Posterior cingulate gyrus (tissue), 11 donors: ENCODE measurements at places on chromosomes 6 and 20.
A peak's percentile ranks its signal among the peaks of the same experiment; 100 is the strongest.

DNA sequence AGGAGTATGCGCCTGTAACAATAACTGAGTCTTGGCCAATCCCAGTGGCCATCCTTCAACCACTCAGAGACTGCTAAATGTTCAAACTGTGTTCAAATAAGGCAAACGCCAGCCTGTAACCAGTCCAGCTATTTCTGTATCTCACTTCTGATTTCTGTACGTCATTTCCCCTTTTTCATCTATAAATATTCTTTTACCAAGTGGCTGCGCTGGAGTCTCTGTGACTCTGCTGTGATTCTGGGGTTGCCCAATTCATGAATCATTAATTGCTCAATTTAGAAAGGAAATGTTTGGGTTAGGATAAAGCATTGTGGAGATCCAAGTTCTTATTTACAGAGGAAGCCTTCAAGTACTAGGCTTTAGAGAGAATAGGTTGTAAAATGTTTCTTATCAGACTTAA lies 89.8 kb upstream of the UST start:
- DNase-seq: no peak

- DNase-seq: no peak
These were observed 698.8 kb downstream of the DOK5 start for GRCh38 chr20:55174172-55174571.

DNA sequence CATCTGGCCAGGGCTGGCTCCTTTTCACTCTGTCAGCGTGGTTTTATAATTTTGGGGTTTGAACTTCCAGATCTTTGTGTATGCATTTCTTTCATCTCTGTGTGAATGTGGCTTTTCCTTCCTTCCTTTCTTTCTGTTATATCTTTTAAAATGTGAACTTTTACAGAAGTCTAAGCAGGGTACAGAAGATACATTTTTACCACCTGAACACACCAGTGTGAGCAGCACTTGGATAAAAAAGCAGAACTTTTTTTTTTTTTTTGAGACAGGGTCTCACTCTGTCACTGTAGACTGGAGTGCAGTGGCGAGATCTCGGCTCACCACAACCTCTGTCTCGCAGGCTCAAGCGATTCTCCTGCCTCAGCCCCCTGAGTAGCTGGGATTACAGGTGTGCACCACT lies 20.5 kb downstream of the CEBPB start:
- no peak for DNase-seq

- no peak for DNase-seq
These were observed 3.5 kb upstream of the ACAT2 start for GRCh38 chr6:159758031-159759001.

DNA sequence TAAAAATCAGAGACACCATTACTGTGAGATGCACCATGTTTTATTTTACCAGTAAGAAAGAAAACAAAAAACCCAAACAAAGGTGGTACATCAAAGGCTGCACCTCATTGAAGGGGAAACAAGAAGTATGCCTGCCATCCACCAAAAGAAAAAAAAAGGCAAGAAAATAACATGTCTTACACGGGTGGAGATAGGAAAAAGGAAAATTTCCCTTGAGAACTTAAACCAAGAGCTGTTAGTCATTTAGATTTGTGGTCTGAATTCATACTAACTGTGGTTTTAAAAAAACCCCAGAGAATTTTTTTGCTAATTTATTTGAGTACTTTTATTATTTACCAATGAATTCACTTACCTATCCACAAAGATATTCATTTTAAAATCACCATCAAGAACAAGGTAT lies 144.0 kb downstream of the LRRC1 start:
- no peak for DNase-seq

- DNase-seq: peak; percentile 31
These were observed 78.8 kb downstream of the TAF4 start for GRCh38 chr20:61986762-61987321.

GRCh38 chr6:19844689-19845088 lies 7.5 kb downstream of the ID4 start:
- DNase-seq: no peak

- DNase-seq: no peak
These were observed 362.3 kb downstream of the PKHD1 start for GRCh38 chr6:51725155-51725554.

DNA sequence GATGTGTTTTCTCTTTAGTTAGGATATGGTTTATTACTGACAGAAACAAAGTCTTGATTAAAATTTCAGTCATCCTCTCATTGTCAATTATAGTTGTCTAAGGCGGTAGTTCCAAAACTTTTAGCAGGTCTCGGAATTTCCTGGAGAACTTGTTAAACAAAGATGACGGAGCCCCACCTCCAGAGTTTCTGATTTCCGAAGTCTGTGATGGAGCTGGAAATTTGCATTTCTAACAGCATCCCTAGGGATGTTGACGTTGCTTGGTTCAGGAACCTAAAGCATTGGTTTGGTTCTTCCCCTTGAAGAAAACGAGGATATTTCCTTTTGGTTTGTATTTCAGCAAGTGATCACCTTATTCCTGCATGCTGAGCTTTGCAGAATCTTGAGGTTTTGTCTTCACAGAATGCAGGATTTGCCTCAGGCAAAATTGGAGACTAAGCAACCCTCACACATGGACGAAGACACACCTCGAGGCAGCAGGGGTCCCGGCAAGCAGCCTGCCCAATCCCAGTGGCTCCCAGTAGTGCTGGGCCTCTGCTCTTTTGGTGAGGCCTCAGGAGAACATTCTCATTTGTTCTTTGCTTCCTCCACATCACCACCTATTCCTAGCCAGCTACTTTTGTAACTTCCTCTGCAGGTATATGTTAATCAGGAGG lies 187.1 kb upstream of the PHACTR1 start:
- no peak for DNase-seq

DNA sequence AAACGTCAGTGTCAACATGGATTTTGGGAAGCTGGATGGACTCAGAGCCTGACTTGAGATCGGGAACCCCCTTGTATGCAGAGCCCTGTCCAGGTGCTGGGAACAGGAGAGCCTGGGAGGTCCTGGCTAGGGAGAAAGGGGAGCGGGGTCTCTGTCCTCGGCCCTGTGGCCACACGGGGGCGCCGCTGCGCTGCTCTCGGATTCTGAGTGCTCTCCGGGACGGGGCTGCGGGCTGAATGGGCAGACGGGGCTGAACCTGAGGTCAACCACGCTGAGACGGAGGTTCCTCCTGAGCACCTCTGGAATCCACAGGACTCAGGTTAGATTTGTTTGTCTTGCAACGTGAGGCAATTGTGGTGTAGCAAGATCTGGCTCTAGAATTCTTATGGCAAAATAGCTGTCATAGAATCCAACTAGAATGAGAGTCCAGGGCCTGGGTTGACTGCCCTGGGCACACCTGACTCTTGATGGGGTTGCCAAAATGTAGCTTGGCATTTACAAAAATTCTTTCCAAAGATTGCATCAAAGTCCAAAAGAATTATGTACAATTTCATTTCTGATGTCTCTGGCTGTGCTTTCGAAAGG lies 20.6 kb upstream of the HLA-F start:
- no peak for DNase-seq
